HCEC 1CT (cell line): ENCODE measurements at places on chromosomes 4 and X.

DNA sequence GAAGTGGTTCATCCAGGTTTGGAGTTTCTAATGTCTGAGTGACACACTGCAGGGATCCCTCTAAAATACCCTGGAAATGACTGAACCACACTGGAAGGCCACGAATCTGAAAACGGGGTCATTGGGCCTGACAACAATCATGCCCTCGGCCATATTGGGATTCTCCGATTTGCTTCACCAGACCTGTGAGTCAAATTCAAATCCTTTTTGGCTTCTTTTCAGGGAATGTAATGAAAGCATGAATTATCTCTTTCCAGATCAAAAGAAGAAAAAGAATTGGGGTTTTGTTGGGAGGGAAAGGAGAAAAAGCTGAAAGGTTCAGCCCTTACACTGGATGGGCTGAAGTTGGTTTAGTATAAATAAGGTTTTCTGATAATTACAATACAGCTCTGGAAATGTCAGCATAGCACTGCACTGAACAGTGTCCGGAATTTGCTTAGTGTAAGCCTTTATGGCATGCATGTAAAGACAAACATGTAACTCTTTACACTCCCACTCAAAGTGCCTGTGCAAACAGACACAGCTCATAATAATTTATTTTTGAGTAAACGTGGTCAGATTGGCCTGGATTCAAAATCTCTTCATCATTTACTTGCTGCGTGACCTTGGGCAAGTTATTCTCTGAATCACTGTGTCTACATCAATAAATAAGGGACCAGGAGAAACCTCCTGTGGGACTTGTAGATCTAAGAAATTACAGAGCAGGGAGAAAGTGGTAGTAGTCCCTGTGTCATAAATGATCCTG, 21.4 kb downstream of the CT47C1 start:
- no peak for DNase-seq

DNA sequence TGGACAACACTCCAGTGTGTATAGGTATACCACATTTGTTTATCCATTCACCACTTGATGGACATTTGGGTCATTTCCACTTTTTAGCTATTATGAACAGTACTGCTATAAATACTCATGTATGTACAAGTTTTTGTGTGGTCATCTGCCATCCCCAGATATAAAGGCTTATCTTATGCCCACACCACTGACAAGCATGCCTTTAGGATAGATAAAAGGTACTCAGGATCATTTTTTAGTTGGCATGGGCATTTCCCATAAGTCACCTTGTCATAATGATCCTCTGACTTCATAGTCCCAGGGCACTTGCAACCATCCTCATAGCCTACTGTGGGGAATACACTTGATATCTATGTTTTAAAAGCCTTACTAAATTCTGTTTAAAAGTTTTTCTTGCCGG, 6.3 kb downstream of the AWAT1 start:
- DNase-seq = no peak

DNA sequence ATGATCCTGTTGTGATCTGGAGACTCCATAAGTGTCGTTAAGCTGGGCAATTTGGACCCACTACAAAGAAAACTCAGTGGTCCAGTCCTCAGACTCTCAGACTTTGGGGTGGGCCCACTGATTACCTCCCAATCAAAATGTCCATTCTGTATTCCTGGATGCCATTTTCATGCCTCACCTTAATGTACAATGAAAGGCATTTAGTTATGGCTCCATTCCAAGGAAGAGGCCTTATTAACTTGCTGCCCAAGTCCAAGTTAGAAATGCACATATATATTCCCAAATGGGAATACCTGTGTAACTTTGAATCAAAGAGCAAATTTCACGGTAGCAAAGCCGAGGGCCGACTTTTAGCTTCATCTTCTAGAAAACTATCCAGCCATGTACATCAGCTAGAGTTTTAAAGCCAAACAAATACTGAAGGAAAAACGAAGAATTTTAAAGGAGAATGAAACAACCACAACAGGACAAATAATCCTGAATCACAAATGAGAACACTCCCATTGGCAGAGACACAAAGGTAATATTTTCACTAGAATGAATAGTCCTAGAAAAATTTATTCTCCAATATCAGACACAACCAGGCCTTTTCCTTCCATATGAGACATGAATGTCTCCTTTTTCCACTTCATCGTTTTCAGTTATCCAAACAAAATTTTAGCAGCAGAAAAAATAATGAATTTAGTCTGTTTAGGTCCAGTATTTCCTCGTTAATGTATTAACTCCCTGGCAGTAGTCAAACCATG, 63.7 kb upstream of the HHIP start:
- no peak for DNase-seq

GRCh38 chr4:168388890-168389289, 70.3 kb upstream of the DDX60 start:
- peak; percentile 39 for DNase-seq

GRCh38 chr4:94375364-94375763, 32.7 kb upstream of the HPGDS start:
- no peak for DNase-seq

DNA sequence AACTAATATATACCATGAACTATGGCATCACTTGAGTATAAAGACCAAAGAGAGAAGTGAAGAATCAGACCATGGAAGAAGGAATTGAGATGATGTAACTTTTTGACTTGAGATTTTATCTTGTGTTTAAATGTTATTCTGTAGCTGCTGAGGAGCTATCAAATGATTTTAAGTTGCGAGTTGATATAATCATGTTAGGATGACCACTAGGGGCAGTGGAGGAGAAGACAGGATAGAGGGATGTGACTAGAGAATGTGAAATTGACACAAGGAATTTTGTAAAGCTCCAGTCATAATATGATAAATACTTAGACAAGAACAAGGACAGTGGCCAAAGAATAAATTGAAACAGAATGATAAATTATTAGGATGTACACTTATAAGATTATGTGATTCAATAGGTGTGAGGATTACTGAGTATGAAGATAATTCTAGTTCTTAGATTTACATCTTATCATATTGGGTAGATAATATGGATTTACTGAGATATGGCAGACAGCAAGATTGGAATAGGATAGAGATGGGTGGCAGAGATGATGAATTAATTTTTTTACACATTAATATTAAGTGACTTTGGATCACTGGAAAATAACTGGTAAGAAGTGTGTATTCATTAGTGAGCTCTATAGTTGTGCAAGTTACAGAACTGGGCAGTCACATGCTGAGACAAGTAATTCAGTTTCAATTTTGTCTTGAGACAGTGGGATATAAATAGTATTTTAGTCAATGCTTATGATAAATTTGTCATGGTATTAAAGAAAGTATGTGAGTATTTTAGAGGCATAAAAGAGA, 816.0 kb upstream of the PCDH10 start:
- peak; percentile 29 for DNase-seq

DNA sequence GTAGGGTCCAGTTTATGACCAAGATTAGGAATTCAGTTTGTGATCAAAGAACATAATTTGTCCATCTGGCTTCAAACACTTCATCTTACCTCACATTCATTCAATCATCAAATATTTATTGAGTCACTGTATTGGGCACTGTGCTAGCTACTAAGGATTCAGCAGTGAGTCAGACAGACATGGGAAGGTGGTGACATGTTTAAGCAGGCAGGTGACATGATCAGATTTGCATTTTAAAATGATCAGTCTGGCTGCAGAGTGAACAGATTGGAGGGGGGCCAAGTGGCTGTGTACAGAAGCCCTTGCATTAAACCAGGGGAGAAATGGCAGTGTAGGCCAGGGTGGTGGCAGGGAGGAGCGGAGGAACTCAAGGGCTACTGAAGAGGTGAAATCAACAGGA, 25.1 kb upstream of the APLN start:
- DNase-seq = peak; percentile 12

GRCh38 chr4:158799856-158800255, 31.0 kb downstream of the FNIP2 start:
- no peak for DNase-seq

DNA sequence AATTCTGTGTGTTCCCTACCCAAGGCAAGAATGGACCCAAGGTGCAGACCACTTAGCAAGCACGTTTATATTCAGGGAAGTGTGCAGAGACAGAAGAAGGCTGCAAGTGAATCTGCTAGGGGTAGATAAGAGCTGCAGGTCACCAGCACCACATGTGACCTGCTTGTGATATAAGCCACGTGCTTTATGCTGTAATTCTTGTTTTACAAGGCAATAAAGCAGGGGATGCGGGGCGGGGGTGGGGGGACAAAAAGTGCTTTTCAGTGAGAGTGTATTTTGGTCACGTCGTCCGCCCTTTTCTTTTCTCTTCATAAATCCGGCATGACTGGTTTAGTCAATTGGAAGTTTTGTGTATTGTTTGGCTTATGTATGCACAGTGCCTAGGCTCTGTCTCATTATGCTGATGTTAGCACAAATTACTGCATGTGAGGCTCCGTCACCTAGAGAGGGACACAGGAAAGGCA, 192.7 kb downstream of the RBMX2 start:
- DNase-seq = no peak

DNA sequence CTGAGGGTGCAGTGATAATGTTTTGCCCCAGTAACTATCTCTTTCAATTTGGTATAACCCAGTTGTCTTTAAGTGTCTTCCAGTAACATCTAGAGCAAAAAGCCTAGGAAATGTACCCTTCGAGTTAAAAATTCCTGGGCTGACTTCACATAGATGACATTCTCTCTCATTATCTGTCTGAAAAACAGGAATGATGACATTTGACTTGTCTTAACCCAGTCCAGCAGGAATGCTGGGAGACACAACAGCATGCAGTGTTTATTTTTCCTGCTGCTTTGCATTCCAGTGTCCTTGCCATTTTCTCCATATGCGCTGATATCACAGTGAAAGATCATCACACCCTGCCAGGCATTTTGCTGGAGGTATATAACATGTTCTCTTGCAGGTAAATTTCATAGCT, 130.0 kb downstream of the SOWAHB start:
- DNase-seq = no peak

GRCh38 chr4:94428884-94429283, 22.9 kb upstream of the PDLIM5 start:
- no peak for DNase-seq

GRCh38 chr4:176791591-176792325, 964 bp downstream of the VEGFC start:
- peak; percentile 20 for DNase-seq

DNA sequence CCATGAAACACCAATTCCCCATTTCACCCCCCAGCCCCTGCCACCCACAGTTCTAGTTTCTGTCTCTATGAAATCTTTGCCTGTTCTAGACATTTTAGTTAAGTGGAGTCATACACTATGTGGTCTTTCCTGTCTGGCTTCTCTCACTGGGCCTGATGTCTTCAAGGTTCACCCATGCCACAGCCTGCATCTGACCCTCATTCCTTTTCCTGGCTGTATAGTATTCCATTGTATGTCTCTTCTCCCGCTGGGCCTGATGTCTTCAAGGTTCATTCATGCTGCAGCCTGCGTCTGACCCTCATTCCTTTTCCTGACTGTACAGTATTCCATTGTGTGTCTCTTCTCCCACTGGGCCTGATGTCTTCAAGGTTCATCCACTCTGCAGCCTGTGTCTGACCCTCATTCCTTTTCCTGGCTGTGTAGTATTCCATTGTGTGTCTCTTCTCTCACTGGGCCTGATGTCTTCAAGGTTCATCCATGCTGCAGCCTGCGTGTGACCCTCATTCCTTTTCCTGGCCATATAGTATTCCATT, 191.7 kb downstream of the CRLF2 start:
- no peak for DNase-seq

- DNase-seq = no peak
Measured at GRCh38 chrX:76555816-76556215, 128.3 kb downstream of the MAGEE1 start.
